ENCODE measurements at places on chromosomes 7 and 10.

- DNase-seq: no peak
These were observed 63.3 kb upstream of the PRKG1 start for GRCh38 chr10:51010977-51011376.

- DNase-seq: no peak
These were observed 637.6 kb upstream of the IGFBP3 start for GRCh38 chr7:46558482-46559193.

DNA sequence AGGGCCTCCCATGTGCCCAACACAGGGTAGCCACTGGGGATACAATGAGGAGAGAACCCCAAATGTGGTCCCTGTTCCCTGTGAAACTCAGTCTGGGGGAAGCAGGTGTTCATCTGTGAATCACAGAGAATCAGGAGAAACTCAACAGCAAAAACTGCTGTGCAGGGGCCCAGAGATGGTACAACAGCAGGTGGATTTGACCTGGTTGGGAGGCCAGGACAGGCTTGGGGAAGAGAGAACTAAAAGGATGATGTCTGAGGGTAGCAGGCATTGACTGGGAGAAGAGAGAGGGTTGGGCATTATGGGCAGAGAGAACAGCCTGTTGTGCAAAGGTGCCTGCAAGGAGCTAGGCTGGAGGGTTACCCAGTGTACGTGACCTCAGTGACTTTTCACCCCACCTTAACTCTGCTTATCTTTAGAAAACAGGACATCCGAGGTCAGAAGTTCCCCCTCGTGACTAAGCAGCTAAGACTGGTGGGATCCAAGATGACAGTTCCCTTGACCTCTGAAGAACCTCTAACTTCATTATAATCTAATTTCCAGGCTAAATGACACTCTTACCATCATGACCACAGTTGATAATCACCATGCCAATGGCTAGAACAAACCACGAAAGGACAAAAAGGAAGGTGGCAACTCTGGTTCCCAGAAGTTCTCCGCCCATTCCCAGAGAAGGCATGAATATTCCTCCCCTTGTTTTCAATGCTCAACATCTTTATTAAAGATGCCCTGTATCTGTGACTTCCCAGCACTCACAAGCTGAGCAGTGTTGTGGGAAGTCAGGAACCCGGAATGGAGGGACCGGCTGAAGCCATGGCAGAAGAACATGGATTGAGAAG lies 5.1 kb upstream of the ADAMTS14 start:
- no peak for DNase-seq

- DNase-seq: no peak
These were observed 319 bp upstream of the GATA3 start for GRCh38 chr10:8054244-8054493.

DNA sequence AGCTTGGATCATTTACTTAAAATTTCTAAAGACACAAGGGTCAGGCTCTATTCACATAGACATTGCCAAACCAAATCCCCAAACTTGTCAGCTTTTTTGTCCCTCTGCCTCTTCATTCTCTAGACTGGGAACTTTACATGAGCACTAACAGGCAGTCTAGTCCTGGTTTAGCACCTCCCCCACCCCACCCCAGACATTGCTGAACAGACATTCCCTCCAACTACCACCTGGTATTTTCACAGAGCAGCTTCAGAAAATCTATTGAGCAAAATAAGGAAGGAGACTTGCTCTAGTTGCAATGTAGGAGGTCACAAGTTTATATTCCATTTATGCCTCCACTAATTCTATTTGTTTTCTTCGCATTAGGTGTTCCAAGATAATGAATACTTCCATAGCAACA lies 56.8 kb upstream of the AASS start:
- DNase-seq: no peak

DNA sequence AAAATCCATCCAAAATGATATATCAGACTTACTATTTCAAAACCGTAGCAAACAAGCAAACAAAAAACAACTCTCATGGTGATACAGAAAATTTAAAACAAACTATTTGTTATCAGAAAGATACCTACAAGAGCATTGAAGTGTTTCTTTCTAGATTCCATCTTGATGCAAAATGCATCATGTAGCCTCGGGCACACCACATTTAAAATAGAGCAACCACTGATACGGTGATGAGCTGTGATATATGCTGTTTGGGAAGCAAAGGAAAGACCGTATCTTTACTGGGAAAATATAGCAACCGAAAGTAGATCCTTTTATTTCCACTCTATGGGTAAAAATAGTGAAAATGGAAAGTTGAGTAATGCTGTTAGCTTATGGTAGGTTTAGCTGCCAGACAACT lies 892.0 kb downstream of the GATA3 start:
- DNase-seq: no peak

GRCh38 chr10:21214329-21214728 lies 311.2 kb downstream of the SKIDA1 start:
- no peak for DNase-seq

DNA sequence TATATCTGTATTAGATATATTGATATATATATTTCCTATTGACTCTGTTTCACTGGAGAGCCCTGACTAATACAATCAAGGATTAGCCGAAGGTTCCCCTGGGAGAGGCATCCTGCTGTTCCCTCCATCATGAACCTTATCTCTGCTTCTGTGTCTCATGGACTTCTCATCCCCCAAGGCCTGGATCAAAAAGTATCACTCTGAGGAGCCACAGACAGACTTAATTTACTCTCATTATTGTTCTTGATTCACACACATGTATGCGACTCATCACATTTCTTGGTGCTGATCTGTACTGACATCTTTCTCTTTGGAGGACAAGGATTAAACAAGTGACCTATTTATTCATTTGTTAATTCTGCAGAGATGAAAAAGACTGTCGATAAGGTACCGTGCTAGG lies 550.2 kb downstream of the KCNMA1 start:
- no peak for DNase-seq

DNA sequence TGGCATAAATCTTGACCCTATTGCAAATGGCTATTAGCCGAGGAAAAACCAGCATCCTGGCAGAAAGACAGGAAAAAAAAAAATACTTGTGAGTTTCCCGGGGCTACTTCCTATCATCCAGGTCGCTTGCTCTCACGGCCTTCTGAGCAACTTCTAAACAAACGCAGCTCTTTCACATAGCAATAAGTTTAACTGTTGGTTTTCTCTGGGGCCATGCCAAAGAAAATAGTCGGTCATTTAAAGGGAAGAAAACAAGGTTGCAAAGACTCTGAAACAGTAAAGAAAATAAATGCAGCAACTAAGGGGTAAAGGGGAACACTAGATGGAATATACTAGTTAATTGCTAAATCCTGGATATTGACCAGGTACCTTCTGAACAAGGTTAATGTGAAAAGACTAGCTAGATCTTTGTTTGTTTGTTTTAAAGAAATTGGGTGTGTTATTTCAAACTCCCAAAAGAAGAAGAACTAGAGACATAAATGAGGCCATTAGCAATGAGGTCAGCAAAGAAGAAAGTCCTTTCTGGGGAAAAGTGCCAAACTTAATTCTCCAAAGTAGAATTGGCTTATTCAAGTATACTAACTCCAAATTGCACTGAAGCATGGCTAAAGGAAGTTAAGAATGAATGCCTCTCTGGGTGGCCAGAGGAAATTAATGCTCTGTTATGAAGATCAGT lies 54.2 kb downstream of the SLC39A12 start:
- DNase-seq: no peak

DNA sequence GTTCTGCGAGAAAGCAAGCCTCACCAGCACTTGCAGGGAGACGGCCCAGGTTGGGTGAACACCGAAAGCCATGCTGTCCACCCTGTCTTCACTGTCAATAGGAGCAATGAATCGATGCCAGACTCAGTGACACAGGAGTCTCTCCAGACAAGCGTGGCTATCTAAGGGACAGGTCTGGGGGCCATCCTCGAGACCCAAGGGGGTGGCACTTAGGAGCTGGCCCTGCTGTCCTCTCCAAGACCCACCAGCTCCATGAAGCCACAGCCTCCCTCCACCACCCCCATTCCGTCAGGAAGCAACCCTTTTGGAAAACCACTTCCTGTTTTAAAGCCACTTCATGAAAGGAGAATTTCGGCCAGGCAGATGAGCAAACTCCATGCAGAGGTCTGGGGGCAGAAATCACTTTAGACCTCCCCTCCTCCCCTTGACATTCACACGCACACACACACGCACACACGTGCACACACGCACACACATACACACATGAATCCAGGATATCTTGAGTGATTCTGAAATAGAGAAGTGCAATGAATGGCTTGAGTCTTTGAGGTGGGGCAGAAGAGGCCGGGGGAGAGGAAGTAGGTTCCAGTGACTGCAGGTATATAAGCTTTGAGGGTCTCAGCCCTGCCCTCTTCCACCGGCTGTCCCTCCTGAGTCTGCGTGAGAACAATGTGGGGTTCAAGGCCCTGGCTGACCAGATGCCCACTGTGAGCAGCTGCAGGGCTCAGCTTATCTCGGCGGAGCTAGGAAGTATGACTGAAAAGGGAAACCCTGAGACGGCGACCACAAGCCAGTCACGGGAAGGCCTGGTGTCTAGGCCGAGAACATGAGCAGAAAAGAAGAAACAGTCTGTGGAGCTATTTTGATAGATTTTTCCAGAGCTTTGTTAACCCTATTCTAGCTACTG lies 25.0 kb downstream of the RGS10 start:
- DNase-seq: peak; percentile 74

DNA sequence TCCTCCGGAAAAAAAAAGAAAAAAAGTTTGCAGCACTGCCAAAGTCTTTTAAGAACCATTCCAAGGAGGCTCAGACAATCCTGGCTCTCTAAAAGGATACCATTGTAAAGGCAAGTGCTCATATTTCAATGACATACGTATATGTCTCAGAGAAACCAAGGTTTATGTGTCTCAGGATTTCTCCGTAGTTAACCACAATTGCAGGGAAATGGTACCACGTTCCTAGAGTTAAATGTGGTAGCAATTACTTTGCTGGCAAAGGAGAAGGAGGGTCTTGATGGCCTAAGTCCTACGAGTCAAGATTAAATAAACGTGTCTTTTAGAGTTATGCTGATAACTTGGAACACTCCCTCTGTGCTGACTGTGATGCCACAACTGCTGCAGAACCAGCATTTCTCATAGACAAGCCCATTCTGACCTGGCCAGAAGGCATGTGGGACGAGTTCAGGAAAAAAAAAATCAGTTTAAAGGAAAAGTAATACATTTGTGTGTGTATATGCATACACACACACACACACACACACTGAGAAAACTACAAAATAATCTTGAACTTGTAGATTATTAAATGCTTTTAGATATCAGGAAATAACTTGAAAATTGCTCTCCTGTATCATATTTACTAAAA lies 245.9 kb downstream of the FGFR2 start:
- DNase-seq: no peak

- DNase-seq: no peak
These were observed 33.7 kb upstream of the CABCOCO1 start for GRCh38 chr10:61628875-61629513.

GRCh38 chr7:2108501-2109250 lies 124.1 kb downstream of the MAD1L1 start:
- DNase-seq: no peak

- no peak for DNase-seq
These were observed 211.9 kb upstream of the ETV1 start for GRCh38 chr7:14201353-14201752.

DNA sequence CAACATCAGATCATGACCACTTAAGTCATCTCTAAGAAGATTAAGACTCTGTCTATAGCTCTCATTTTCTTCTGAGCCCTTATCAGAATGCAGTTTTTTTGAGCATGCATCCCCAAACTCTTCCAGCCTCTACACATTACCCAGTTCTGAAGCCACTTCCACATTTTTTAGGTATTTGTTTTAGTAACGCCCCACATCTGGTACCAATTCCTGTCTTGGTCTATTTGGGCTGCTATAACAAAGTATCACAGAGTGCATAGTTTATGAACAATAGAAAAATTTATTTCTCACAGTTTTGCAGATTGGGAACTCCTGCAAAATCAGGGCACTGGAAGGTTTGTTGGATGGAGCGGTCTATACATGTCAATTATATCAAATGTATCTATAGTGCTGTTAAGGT lies 107.7 kb upstream of the KCND2 start:
- no peak for DNase-seq

Data from activated naive CD8-positive, alpha-beta T cell treated with anti-CD3 and anti-CD28 coated beads for 36 hours (primary cell).